ENCODE measurements at places on chromosomes 6 and 20.

DNA sequence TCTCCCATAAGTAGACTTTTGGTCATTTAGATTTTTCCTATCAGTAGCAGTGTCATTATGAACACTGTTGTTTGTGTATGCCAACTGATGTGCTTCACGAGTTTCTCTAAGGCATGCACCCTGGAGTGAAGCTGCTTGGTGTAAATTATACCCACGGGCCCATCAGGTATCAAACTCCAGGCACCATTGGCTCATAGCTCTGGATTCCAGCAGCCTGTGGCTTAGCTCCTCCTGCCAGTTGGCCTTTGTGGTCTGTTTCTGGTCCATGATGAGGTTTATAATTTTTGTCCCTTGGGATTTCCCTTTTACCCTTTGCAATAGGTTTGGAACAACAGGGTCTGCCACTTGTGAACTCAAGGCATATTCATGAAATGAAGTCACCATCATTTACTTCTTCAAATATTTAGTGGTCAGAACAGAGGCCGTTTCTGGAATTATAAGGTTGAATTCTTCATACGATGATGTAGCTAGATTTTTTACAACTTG, 350.5 kb downstream of the PRL start:
- H3K27me3 ChIP-seq = no peaks in the 10 kb centered on the region
- no peak overlapping the region for H3K4me3 ChIP-seq
- peaks cover 3% of the 10 kb centered on the region for H3K4me1 ChIP-seq
- no peaks in the 10 kb centered on the region for H3K36me3 ChIP-seq
- no peak for DNase-seq
- H3K27ac ChIP-seq = no peak overlapping the region

DNA sequence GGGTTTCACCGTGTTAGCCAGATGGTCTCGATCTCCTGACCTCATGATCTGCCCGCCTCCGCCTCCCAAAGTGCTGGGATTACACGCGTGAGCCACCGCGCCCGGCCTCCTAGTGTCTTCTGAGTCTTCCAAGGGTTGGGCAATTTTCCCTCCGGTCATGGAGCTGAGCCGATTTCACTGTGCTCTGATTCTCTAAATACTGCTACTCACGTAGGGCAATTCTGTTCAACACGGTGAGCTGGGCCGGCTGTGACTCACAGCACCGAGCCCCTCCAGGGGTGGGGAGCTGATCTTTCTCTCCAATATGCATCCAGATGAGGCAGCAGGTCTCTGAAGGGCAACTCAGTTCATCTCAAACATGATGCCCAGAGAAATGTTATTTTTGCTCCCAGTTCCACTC, 71.6 kb upstream of the CD93 start:
- no peak overlapping the region for H3K4me3 ChIP-seq
- peaks cover 11% of the 10 kb centered on the region for H3K4me1 ChIP-seq
- H3K36me3 ChIP-seq = no peaks in the 10 kb centered on the region

DNA sequence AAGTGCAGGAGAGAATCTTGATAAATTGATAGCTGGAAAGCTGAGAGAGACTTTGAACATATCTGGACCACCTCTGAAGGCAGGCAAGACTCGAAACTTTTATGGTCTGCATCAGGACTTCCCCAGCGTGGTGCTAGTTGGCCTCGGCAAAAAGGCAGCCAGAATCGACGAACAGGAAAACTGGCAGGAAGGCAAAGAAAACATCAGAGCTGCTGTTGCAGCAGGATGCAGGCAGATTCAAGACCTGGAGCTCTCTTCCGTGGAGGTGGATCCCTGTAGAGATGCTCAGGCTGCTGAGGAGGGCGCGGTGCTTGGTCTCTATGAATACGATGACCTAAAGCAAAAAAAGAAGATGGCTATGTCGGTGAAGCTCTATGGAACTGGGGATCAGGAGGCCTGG, 4.6 kb upstream of the CDKN1A start:
- H3K36me3 ChIP-seq = no peaks in the 10 kb centered on the region
- DNase-seq = no peak
- no peak overlapping the region for H3K4me3 ChIP-seq
- H3K4me1 ChIP-seq = peaks cover 14% of the 10 kb centered on the region

DNA sequence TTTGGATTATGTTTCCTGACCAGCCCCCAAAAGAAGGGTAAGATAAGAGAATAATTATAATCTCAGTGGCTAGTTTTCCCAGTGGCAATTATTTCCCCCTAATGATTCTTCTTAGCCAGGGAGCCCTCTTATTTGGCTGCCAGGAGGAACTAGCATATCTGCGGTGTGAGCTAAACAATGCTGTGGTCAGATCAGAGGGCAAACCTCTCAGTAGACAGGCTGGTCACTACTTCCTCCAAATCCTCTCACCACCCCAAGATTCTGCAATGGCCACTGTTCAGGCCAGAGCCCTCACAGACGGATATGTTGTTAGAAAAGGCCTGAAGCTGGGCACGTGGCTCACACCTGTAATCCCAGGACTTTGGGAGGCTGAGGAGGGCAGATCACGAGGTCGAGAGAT, 273.4 kb upstream of the SASH1 start:
- DNase-seq = no peak
- H3K27me3 ChIP-seq = no peaks in the 10 kb centered on the region
- no peaks in the 10 kb centered on the region for H3K4me1 ChIP-seq
- H3K27ac ChIP-seq = no peak overlapping the region

GRCh38 chr6:42136508-42137193, 5.8 kb downstream of the C6orf132 start:
- peak overlapping the region; percentile 34 for H3K4me3 ChIP-seq
- peaks cover 8% of the 10 kb centered on the region for H3K27me3 ChIP-seq
- H3K27ac ChIP-seq = no peak overlapping the region

DNA sequence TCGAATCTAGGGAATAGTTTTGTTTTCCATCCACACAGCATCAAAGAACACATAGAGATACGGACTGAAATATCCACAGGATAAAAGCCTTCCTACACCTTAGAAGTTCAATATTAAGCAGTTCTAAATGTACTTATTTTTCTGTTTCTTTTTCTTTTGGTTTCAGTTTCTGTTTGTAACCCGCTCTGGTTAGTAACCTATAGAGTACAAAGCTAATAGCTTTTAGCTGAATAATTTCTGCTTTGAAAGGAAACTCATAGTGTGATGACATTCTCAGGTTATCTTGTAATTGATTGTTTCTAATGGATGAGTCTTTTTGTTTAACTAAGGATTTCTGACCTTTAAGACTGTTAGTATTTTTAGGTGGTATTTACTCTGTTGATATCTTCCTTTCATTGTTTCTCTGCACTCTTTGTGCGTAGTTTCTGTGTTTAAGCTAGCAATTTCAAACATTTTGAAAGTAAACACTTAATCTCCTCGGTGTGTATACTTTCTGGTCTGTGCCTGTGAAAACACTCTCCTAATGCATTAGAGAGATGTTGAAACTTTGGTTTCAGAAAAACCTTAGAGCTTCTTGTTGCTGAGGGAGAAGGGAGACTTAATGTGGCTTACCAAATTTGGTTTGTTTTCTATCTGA, 385.5 kb downstream of the HDGFL1 start:
- no peak overlapping the region for H3K27ac ChIP-seq
- no peaks in the 10 kb centered on the region for H3K27me3 ChIP-seq
- H3K36me3 ChIP-seq = no peaks in the 10 kb centered on the region
- DNase-seq = no peak
- peaks cover 33% of the 10 kb centered on the region for H3K4me1 ChIP-seq
- H3K4me3 ChIP-seq = peak overlapping the region; percentile 67

GRCh38 chr20:60695226-60696000, 556.6 kb upstream of the CDH4 start:
- no peaks in the 10 kb centered on the region for H3K36me3 ChIP-seq
- H3K27ac ChIP-seq = no peak overlapping the region
- peaks cover 30% of the 10 kb centered on the region for H3K27me3 ChIP-seq
- DNase-seq = no peak
- no peaks in the 10 kb centered on the region for H3K4me1 ChIP-seq

DNA sequence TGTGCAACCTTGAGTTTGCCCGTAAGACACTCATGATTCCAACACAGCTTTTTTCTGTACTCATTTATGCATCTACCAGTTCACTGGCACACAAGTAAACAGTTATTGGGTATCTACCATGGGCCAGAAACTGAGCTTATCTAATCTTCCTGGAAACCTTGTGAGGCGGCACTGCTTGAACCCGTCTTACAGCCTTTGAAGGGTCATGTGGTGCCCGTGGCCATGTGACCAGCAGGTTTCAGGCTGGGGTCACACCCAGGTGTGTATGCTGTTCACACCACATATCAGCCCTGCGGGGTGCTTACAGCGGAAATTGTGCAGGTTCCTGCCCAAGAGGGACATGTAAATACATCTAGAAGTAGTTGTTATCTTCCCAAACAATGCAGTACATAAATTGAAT, 6.1 kb downstream of the THBD start:
- peaks cover 4% of the 10 kb centered on the region for H3K36me3 ChIP-seq
- H3K27me3 ChIP-seq = peaks cover 74% of the 10 kb centered on the region
- H3K4me3 ChIP-seq = no peak overlapping the region

DNA sequence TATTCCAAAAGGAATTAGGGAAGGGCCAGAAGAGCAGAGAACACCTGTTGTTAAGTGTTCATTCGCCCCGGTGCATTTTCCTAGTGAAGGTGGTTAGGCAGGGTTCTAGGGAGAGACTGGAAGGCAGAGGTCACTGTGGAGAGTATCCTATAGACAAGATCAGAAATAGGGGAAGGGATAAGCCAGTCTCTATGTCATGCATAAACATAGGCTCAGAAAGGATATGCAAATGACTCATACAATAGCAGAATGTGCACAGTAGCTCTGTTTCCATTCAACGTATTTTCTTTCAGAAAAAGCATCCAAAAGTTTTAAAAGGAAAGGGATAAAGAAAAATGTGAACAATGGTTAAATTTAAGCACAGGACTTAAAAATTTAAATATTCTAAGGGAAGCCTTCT, 47.4 kb downstream of the BMP6 start:
- H3K27me3 ChIP-seq = peaks cover 27% of the 10 kb centered on the region
- no peak for DNase-seq
- H3K36me3 ChIP-seq = no peaks in the 10 kb centered on the region
- no peak overlapping the region for H3K27ac ChIP-seq
- H3K4me1 ChIP-seq = no peaks in the 10 kb centered on the region

DNA sequence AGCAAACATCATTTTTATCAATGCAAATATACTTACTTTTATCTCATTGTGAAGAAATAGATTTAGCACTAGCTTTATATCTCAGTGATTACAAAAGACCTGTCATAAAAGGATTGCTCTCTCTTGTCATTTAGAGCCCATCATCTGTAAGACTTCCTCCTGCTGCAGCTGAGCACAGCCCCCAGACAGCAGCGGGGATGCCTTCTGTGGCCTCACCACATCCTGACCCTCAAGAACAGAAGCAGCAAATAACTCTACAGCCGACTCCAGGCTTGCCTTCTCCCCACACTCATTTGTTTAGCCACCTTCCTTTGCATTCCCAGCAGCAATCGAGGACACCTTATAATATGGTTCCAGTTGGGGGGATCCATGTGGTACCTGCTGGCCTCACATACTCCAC, 127.0 kb upstream of the EDN1 start:
- peak overlapping the region; percentile 62 for H3K4me3 ChIP-seq
- peaks cover 50% of the 10 kb centered on the region for H3K36me3 ChIP-seq
- DNase-seq = peak; percentile 18
- H3K4me1 ChIP-seq = peaks cover 18% of the 10 kb centered on the region

DNA sequence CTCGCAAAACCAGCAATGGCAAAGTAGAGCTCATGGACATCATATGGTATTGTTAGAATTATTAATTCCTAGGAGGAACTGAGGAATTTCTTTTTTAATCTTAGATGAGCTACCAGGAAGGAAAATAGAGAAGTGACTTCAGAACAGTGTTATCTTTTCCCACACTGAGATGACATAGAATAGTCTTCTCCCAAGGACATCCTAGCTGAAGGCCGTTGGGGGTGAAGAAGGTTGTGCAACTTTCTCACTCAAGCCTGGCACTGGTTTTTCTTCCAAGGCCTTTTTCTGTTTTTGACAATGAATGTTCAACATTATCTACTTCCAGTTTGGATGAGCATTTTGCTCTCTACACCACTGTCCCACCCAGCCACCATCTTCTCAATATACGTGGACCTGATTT, 35.8 kb upstream of the MAS1 start:
- no peaks in the 10 kb centered on the region for H3K4me1 ChIP-seq
- H3K27ac ChIP-seq = no peak overlapping the region
- peaks cover 11% of the 10 kb centered on the region for H3K36me3 ChIP-seq

GRCh38 chr20:44104798-44105517, 82.0 kb downstream of the JPH2 start:
- no peak for DNase-seq
- H3K27ac ChIP-seq = no peak overlapping the region
- peaks cover 12% of the 10 kb centered on the region for H3K36me3 ChIP-seq
- H3K4me1 ChIP-seq = no peaks in the 10 kb centered on the region

- no peaks in the 10 kb centered on the region for H3K4me1 ChIP-seq
- H3K4me3 ChIP-seq = no peak overlapping the region
- no peak overlapping the region for H3K27ac ChIP-seq
- H3K27me3 ChIP-seq = no peaks in the 10 kb centered on the region
- H3K36me3 ChIP-seq = no peaks in the 10 kb centered on the region
- no peak for DNase-seq
These were observed 459.9 kb downstream of the TBC1D32 start for GRCh38 chr6:120874422-120874821.

GRCh38 chr6:44386929-44387345, 569 bp upstream of the CDC5L start:
- H3K4me1 ChIP-seq = peaks cover 47% of the 10 kb centered on the region
- no peak for DNase-seq
- H3K4me3 ChIP-seq = peak overlapping the region; percentile 94
- no peaks in the 10 kb centered on the region for H3K27me3 ChIP-seq
- H3K36me3 ChIP-seq = peaks cover 5% of the 10 kb centered on the region

DNA sequence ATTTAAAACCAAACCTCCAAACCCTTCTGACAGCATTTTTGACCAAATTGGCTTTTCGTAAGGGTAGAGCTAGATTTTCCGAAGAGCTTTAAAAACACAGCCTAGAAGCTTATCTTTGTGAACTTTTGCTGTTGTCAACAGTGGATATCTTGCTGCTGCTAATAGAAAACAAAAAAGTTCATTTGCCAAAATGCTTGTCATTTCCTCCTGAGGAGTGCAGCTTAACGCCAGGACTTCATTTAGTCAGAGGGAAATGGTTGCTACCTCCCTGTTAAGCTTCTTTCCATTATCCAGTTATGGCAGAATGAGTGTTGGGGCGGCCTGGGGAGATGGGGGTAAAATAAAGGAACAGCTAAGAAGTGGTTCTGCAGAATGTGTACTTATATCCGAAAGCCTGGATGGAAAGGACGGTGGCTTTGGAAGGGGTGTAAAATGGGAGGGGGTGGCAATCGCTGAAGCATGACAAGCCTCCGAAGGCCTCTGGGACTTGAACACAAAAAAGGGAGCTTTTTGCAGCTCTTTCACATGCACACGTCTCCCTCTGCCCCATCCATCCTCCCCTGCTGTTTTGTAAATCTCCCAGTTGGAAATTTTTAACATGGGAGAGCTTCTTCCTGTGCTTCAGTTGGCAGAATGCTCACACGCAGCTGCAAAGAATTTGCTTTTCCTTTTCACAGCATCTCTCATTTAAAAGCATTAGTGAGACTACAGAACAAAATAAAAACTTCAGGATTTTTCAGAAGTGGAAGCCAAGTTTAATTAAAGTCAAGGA, 22.5 kb downstream of the JARID2 start:
- no peaks in the 10 kb centered on the region for H3K27me3 ChIP-seq
- DNase-seq = no peak
- no peaks in the 10 kb centered on the region for H3K36me3 ChIP-seq
- peak overlapping the region; percentile 33 for H3K4me3 ChIP-seq
- peaks cover 46% of the 10 kb centered on the region for H3K4me1 ChIP-seq
- no peak overlapping the region for H3K27ac ChIP-seq

GRCh38 chr6:129521946-129522345, 188.0 kb downstream of the ARHGAP18 start:
- no peaks in the 10 kb centered on the region for H3K27me3 ChIP-seq
- no peak for DNase-seq

GRCh38 chr6:52605610-52606185, 28.8 kb upstream of the TRAM2 start:
- H3K4me3 ChIP-seq = no peak overlapping the region
- no peak overlapping the region for H3K27ac ChIP-seq
- H3K36me3 ChIP-seq = no peaks in the 10 kb centered on the region
- no peak for DNase-seq

All from naive thymus-derived CD8-positive, alpha-beta T cell (primary cell).